Stimulated activated CD4-positive, alpha-beta T cell treated with anti-CD3 and anti-CD28 coated beads, TNF-alpha, amount 100 ng/mL, for 24 hours (primary cell): ENCODE measurements at places on chromosomes 1 and 21.

- no peak for DNase-seq
These were observed 32.3 kb downstream of the ACOT7 start for GRCh38 chr1:6361124-6361775.

DNA sequence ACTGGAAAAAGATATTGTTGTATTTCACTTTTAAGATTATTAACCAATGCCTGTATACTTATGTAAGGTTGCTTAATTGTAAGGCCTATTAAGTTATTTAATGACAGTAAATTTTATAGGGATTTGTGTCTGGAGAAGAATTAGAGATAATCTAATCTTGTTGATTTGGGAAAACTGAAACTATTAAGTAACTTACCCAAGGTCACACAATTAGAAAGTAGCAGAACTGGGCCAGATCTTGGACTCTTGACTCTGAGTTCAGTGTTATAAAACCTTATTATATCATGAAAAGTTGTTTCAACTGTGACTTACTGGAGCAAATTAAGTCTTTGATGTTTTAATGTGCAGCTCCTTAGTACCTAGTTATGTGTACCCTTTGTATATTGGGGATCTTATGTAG lies 38.5 kb downstream of the CAMTA1 start:
- no peak for DNase-seq

DNA sequence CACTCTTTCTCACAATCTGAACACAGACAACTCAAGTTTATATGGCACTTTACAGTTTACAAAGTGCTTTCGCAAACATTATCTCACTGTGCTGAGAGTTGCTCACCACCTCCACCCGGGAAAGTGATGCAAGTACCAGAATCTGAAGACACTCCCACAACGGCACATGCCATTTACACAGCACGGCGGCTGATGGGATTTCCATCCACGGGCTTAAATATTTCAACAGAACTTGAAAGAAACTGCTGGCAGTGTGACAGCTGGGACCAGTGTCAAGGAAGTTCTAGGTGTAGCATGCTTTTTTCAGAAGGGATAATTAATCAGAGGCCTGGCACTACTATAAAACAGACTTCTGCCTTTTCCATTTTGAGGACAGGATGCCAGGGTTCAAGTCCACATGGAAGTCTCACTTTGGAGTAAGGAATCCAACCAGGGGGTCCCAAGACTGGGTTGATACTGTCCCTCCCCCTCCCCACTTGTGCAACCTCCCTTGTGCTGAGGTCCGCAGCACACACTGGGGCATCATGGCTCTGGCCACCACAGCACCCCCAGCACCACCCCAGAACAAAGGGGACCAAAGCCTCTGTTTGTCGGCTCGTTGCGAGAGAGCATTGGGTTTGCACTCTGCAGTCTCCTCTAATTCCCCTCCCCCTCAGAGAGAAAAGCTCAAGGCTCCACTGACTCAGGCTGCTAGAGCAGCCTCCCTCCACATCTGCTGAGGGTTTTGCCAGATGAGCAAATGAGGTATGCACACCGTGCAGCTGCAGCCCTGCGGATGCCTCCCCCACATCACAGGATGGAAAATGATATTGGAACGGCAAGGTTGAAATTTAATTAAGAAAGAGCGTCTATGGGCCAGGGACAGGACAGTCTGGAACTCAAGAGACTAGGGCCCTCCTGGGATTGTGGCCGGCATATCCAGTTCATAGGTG lies 154.9 kb downstream of the TGFBR3 start:
- no peak for DNase-seq

- no peak for DNase-seq
These were observed 36.1 kb downstream of the DNTTIP2 start for GRCh38 chr1:93842750-93843500.
